ENCODE measurements at places on chromosomes 7 and 10. TPM values are rescaled to one million over a fixed set of nuclear protein-coding genes. Genes with fewer than 3 reads are reported as not detected.

- DNase-seq: no peak
Measured at GRCh38 chr10:3797750-3798149, 12.7 kb upstream of the KLF6 start.

- DNase-seq: no peak
Measured at GRCh38 chr10:50447691-50448090, 176.1 kb downstream of the SGMS1 start.

DNA sequence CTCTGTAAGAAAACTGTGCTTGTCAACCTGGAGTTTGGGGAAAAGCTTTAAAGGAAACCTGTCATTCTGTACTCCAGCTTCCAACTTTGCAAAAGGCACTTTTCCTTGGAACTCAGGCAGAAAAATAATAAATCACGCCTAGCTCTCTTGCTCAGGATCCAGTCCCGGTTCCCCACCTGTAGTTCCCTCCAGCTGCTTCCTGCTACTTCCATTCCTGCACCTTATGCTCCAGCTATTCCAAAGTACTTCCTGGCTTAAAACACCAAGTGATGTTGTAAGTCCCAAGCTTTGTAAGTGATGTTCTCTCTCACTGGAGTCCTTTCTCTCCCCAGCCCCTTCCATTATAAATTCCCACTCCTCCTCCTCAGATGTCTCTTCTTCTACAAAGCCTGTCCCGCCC is 98.6 kb downstream of the GRM8 start:
- no peak for DNase-seq

GRCh38 chr10:10367264-10367663 is 650.4 kb upstream of the CELF2 start:
- no peak for DNase-seq

- peak; percentile 61 for DNase-seq
Measured at GRCh38 chr10:122044713-122045112, 55.8 kb downstream of the TACC2 start.

The XRCC2 gene
- 5.8 TPM for polyA plus RNA-seq

The LDB3 gene
- 1.9 TPM for polyA plus RNA-seq

The UBTD1 gene
- 18.3 TPM for polyA plus RNA-seq
